ENCODE measurements at places on chromosomes 6 and 20.

DNA sequence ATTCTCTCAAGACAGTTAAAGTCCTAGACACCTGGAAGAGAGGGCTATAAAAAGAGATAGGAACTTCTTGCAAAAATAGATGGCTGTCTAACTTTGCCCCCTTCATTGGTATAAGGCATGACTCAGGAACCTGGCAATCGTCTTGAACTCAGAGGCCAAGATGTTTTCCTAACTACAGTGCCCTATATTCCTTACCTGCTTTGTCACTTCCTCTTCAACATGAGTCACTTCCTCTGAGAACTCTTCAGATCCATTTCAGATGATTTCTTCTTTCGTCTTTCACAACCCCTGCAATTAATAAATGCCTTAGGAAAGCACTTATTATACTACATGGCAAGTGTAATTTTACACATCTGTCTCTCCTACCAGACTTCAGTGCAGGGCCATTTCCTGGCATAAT, 83.5 kb downstream of the HAO1 start:
- DNase-seq: no peak

- no peak for DNase-seq
These were observed 62.4 kb downstream of the PRSS35 start for GRCh38 chr6:83574783-83575182.

GRCh38 chr6:51490101-51490500, 597.3 kb downstream of the PKHD1 start:
- no peak for DNase-seq

DNA sequence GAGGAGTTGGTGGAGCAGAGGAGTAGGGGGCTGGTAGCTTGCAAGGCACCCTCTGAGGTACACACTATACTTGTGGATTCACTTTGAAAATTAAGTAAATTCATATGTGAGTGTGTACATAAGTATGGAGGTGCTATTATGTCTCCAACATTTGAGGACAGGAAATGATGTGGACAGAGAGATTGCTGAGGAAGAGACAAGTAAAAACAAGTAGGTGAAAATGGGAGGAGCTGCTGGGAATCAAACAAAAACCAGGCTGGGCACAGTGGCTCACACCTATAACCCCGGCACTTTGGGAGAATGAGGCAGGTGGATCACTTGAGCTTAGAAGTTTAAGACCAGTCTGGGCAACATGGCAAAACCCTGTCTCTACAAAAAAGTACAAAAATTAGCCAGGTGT, 69.2 kb upstream of the LYRM2 start:
- no peak for DNase-seq

DNA sequence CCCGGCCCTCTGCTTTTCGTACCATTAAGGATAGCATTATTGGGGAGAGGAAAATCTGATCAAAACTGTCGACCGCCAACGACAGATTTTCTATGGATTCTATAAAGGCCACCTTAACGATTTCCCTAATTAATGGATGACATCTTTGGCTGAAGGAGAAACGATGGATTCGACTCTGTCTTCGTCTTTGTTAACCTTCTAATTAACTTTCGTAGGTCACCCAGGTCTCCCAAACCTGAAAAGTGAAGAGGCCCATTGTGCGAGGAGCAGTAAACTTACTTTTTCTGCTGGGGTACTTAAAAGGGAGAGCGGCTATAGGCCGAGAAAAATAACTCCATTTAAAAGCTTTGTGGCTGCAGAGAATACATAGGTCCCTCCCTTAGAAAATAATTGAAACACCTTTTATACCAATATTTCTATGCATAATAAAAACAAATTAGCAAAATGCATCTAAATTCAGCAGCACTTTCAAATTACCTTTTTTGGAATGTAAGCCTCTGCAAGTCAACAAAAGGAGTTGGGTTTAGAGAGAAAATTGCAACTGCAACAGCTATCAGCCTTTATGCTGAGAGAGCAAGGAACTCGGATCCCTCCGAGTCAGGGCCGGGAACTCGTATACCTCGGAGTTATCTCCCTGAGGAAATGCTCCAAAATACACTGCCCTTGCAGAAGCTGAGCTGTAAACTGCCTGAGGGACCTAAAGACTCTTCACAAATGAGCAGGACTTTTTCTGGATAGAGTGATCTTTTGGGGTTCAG, 31.4 kb upstream of the NR2E1 start:
- no peak for DNase-seq

GRCh38 chr20:11178946-11179654, 505.3 kb upstream of the JAG1 start:
- DNase-seq: no peak

DNA sequence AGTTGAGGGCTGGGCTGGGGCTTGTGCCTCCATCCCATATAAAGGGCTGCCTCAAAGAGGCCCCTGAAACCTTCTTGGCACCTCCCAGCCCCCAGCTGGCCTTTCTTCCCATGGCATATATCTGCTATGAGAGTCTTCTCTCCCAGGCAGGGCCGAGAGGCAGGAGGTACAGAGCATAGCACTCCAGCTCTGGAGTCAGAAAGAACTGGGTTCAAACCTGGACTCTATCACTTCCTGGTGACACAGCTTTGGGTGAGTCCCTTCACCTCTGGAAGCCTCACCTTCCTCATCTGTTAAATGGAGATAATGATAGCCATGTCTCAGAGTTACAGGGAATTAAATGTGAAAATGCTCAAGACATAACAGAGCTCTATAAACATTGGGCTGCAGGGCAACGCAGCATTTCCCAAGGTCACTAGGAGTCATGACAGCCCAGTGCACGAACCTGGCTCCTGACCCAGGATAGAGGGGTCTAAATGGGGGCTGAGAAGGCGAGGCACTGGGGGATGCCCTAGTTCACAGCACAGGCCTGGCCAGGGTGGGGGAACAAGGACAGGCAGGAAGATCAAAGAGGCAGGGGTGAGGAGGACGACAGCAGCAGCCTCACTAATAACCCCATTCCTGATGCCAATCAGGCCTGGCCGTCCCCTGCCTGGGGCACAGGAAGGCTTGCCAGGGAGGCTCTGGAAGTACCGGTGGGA, 1.9 kb downstream of the FAM83C start:
- DNase-seq: no peak

- DNase-seq: peak; percentile 40
These were observed 44.6 kb downstream of the RIN2 start for GRCh38 chr20:19802492-19803158.

- DNase-seq: no peak
These were observed 62.7 kb downstream of the TAF4 start for GRCh38 chr20:62002882-62003480.

- no peak for DNase-seq
These were observed 21.7 kb downstream of the MYB start for GRCh38 chr6:135202836-135203235.

- no peak for DNase-seq
These were observed 96.0 kb downstream of the CEBPB start for GRCh38 chr20:50286609-50287008.

DNA sequence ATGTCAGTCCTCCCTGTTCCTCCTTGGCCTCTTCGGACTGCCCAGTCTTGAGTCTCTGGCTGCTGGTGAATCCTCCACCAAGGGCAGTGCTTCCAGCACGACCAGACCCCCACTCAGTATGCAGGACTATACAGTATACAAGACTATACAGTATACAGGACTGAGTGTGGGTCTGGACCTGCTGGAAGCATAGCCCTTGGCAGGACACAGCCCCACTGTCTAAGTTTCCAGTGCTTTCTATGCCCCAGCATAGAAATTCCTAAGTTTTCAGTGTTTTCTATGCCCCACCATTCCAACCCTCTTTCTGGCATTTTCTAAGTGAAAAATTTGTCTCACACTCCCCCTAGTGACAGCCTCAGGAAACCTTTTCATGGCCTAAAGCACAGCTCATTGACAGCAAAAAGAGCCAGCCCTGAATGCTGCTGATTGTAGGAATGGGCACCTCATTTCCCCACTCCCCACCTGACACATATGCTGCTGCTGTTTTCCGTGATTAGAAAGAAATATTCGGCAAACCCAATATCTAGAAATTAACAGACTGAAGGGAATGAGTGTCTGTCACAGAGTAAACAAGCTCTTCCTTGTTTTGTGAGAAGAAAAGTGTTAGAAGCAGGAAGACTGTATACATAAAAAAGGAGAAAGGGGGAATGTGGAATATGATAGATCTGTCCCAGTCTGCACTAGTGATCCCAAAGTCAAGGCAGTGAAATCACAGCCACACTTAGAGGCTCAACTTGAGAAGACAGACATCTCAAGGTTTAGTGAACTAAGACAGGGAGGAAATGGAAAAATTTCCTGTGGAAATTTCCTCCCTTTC, 206.9 kb downstream of the IBTK start:
- peak; percentile 9 for DNase-seq

- no peak for DNase-seq
These were observed 50.1 kb upstream of the ARMC2 start for GRCh38 chr6:108797951-108798669.

DNA sequence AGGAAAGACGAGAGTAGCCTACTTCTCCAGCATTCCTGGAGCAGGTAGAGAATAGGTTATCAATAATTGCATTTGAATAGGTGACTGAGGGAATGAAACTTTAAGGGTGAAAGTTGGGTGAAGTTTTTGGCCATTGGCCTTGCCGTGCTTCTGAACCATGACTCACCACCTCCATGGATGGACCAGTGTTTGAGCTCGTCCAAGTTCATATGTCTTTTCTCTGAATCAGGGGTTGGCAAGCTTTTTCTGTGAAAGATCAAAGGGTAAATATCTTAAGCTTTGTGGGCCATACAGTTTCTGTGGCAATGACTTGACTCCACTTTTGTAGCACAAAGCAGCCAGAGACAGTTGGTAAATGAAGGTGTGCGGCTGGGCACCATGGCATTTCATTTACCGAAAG, 31.8 kb downstream of the SNRNP48 start:
- DNase-seq: no peak

GRCh38 chr20:33317424-33318095, 34.5 kb downstream of the BPIFB1 start:
- DNase-seq: no peak

DNA sequence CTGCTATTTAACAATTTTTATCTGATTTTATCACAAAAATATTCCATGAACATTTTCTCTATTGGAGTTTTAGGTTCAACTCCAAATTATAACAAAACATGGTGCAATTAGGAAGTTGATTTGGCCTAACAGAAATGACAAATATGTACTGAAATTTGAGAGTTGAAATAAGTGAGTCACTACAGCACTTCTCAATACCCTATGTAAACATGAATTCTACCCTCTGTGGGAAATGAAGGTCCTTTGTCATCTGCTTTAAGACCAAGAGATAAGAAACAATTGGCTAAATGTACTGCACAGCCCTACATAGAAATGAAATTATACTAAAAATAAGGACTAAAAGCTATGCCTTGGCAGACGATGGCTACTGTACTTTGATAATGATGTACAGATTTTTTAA, 86.2 kb upstream of the BEND6 start:
- DNase-seq: no peak

DNA sequence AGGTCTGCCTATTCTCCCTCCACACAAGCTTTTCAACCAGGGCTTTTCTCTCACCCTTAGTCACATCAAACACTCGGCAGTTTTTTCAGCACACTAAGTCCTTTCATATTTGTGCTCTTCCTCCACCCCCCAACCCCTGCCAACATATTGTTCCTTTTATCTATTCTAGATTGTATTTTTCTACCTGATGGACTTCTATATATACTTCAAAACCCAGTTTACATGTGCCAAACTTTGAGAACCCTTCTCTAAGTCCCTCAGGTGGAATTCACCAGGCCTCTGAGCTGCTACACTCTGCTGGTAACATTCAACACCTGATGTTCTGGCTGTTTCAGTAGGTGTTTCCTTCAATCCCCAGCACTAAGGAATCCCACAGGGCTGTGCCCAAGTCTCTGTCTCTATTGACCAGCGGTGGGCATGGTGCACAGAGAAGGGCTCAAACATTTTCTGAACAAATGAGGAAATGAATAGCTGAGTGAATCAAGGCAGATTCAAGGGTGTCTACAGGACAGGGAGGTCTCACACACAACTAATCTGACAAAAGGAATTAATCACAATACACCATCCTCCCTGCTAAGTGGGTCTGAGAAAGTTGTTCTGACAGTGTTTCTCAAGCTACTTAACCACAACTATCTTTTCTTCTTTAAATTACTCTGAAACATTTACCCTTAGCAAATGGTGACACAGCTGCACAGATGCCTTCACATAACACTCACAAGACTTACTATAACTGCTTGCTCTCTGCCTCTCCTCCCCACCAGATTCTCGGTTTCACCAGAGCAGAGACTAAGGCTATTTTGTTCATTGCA, 166.5 kb downstream of the TSHZ2 start:
- DNase-seq: no peak

- DNase-seq: no peak
These were observed 58.2 kb upstream of the BCLAF1 start for GRCh38 chr6:136347847-136348246.

- DNase-seq: no peak
These were observed 629.7 kb upstream of the IMPG1 start for GRCh38 chr6:76702187-76702586.

DNA sequence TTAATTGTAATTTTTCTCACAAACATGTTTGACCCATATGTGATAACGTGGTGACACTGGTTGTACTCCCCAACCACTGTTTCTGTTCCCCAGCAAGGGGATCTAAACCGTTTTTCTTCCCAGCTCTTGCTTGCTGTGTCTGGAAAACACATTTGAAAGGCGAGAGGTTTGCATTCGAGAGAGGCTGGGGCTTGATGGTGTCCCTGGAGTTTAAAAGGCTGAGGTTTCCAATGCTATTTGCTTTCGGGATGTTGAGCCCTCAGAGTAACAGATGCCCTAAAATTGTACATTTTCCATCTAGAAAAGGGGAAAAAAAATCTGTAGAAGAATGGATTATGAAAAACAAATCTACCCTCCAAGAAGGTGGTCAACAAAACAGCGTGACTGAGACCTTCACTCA, 35.4 kb downstream of the AKAP12 start:
- peak; percentile 30 for DNase-seq

DNA sequence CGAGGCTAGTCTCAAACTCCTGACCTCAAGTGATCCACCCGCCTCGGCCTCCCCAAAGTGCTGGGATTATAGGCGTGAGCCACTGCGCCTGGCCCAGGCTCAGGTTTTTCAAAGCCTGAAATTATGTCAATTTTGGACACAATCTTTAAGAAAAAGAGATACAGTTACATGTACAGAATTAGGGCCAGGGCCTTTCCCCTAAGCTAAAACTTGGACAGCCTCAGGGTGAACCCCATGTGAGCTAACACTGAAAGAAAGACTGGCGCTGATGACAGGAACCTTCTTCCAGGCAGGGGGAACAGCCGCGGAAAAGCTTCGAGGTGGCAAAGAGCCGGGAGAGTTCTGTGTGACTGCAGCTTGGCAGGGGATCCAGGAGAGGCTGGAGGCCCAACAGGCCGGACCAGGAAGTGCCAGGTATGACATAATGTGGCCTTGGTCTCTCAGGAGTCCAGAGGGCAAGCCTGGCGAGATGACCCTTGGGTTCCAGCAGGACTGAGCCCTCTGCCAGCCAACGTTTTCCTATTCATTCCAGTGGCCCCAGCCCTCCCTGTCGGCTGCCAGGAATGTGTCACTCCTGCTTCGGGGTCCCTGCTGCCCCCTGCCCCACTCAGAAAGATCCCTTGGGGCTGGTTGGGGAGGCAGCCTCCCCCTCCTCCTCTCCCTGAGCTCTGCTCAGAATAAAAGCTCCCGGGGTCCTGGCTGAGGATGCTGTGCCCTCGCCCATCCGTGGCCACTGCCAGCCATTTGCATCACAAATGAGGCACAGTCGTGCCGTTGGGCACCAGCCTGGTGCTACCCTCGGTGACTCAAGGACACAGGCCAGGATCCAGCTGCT, 37.3 kb downstream of the RBM38 start:
- no peak for DNase-seq

Data from NCI-H2171 (cell line).